ENCODE measurements at places on chromosomes 2 and 18.

DNA sequence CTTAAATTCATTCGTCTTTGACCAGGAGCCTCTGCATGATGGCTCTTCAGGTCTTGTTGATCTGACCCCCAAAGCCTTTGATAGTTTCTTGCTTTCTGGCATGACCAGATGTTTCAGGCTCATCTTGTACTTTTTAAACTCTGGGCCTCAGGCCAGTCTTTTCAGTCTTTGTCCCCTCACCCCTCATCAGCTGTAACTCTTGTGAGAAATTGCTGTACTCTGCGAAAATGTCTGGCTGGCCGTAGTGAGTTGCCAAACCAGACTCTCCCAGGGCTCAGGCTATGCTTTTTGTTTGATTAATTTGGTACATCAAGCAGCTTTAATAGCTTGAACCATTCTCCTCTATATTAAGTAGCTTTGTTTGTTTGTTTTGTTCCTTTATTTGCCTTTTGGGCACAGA lies 75.9 kb downstream of the BABAM2 start:
- DNase-seq, result no peak

- DNase-seq, result no peak
Measured at GRCh38 chr2:141162314-141162713, 968.5 kb downstream of the LRP1B start.

DNA sequence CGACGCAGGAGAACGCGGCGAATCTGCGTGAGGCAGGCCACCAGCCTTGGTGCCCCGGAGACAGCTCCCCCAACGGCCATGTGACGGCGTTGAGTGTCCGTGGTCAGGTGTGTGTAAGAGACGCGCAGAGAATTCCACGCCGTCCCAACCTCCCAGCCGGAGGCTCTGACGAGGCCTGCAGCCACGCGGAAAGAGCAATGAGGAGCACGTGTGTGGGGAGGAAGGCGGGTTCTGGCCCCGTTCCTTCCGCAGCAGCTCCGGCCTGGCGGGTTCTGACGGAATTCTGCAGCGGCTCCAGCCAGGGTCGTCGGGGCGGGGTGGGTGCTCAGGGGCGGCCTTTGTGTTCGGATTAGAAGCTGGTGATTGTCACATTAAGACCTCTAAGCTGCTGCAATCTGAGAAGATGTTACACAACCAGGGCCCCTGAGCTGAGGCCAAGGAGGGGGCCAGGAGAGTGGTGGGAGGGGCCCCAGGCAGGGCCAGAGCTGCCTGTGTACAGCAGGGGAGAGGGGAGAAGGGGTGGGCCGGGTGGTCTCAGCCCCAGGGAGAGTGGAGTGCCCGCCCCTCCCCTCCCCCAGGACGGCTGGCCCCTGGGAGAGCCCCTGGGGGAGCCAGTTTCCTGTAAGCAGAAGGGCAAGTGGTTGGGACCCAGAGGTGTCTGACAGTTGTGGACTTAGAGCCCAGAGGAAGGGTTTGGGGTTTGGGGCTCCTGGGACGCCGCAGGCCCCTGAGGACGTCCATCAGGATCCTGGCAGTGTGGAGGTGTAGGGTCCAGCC lies 5.1 kb upstream of the GAL3ST2 start:
- DNase-seq, result peak; percentile 36

GRCh38 chr2:196012314-196012713 lies 56.3 kb downstream of the DNAH7 start:
- DNase-seq, result no peak

GRCh38 chr2:125959047-125959446 lies 696.9 kb upstream of the GYPC start:
- no peak for DNase-seq

DNA sequence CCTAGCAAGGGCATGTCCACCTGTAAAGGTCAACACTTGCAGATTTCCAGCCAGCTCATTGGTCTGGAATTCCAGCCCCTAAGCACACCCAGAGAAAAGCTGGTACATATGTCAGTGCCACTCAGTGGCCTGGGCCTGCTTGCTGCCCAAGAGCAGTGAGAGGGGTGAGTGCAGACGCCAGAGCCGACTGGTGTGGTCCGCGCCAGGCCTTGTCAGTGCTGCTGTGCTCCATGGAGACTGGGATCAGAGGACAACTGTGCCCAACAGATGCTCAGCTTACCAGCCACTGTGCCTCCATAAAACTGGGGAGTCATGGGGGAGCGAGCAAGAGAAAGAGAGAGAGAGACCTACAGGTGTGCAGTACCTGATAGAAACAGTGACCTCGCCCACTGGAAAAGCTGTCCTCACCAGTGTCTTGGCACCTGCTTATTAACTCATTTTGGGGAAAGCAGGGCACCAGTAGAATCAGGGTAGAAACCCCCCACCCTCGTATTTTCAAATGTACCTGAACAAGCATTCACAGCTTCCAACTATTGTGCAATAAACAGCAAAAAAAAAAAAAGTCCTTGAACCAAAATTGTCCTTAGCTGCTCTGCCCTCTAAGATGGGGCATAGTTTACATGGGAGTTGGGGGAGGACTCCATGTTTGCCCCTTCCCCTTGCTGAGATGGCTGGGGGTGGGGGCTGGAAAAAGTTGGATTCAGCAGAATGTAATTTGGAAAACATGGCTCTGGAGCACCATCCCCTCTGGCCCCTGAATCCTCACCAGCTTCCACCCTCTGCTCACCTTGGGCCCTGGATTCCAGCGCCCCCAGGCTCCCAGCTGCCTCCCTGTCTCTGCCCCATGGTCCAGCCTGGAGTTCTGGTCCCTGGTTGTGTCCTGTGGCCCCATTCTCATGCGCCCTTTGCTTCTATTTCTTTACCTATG lies 1.4 kb upstream of the SP140L start:
- DNase-seq, result no peak

GRCh38 chr2:67534745-67535144 lies 137.6 kb downstream of the ETAA1 start:
- DNase-seq, result no peak

DNA sequence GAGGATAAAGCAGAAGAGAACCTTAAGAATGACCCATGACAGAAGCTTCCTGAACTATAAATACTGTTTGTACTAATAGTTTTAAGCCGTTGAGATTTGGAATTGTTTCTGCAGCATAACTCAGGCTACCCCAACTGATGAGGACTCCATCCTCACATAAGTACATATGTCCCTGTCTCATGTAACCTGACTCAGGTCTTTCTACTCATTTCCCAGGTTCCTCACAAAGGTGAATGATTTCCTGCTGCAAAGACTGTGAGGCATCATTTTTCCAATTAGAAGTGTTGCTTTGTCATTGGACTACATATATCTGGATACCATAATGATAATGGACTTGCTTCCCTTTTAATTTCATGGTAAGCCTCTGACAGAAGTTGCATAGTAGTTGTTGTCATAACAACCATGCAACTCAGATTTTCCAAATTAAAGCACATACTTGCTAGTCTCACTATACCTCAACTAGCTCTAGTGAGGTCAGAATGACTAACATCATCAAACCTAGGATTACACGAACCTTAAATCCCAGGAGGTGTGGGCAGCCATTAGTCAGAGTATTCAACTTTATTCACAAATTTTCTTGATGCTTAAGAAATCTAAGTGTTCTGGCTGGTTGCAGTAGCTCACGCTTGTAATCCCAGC lies 38.0 kb upstream of the NEDD4L start:
- DNase-seq, result no peak

DNA sequence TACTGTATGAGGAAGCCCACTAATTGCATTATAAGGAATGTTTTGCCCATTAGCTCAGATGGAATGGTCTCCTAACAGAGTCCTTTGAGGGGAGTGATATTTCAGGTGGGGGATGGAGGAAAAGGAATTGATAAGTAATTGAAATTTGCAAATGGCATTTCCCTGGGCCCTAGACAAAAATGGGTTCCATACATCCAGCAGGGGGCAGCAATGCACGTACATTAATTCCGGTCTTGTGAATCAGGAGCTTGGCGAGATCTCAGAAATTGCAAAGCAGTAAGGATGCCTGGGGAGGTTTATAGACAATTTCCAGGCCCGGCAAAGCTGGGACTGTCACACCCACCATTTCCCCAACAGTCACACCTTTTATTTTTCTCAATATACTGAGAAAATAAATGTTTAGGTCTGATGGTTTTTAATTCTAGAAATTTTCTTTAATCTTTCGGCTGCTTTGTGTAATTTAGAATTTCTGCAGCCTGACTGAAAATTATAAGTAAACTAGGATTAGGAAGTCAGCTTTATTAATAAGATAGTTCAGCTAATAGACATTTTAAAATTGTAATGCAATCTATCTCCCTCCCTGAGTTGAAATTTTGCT lies 122.8 kb downstream of the LYPD1 start:
- peak; percentile 58 for DNase-seq

DNA sequence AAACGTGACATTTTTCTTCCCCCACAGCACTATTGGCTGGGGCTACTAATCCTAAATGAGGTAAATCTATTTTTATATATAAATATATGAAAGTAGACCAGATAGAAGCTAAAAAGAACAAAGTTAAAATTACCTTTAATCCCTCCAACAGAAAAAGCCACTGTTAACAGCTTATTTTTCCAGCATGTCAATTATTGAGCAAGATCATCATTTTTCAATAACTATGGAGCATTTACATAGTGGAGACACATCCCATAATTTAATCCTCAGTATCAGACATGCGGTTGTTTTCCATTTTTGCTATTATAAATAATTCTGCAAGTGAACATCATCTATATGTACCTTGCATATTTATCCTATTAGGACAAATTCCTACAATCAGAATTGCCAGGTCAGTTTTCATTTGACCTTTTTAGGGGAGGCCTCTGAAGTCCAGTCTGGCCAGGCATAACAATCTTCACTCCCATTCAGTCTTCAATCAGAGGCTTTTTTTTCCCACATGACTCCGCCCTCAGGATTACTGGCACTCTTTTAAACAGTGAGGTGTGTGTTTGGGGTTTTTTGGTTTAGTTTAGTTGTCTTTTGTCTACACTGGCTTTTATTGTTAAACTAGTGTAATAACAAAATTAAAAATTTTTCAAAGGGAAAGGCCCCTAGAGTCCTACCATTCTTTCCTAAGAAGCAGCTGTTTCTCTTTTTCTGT lies 29.2 kb downstream of the SMARCAL1 start:
- DNase-seq, result no peak

- DNase-seq, result peak; percentile 84
Measured at GRCh38 chr2:101516823-101517690, 42.1 kb upstream of the RFX8 start.

GRCh38 chr2:67841711-67842110 lies 221.1 kb downstream of the C1D start:
- no peak for DNase-seq

DNA sequence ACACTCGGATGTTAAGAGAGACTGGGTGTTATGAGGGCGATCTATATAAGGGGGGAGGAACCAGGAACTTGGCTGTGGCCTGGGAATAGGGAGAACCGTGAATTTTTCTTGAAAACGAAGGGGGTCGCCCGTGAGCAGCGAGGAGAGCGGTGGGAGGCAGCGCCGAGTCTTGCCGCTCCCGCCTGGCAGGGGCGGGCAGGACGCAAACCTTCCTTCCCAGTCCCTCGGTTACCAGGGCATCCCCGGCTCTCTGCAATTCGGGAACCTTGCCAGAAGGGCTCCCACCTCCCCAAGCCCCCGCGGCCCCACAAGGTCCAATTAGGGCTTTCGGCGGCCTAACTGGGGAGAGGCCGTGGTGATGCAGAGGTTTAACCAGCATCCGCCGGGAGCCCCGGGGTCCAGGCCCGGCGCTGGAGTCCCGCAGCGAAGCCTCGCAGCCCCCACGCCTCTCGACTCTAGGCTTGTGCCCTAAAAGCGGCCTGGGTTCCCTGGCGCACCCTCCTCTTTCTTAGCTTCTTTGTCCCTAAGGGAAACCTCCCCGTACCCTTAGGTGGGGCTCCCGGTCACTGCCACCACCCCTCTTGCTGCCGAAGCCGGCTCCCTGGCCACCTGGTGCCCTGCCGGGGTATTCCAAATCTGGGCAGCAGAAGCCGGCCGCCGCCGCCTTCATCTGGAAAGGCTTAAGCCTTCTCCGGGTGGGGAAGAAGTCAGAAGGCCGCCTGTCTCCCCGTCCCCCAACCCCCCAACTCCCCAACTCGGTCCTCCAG lies 680 bp upstream of the FHOD3 start:
- no peak for DNase-seq

DNA sequence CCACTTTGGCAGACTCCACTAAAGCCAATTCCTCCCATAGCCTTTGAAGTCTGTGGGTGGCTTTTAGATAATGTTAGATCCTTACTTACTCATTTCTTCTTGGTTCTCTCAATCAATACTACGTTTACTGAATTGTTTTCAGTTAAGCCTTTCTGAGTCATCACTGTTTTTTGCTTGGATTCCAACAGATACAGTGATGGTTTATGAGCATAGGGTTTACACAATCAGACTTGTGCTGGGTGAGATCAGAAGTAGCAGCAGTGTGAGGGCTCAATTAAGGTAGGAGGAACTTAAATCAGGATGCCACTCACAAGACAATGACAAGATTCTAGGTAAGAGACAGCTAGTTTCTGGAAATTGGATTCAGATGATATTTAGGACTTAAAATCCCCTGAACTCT lies 297.7 kb upstream of the DOK6 start:
- DNase-seq, result no peak

GRCh38 chr2:218821605-218822211 lies 9.9 kb downstream of the PRKAG3 start:
- no peak for DNase-seq

- no peak for DNase-seq
Measured at GRCh38 chr2:173086518-173087213, 11.0 kb downstream of the MAP3K20 start.

GRCh38 chr2:239594019-239594771 lies 193.4 kb upstream of the HDAC4 start:
- DNase-seq, result no peak

GRCh38 chr2:24304098-24304497 lies 56.2 kb downstream of the ITSN2 start:
- DNase-seq, result no peak

DNA sequence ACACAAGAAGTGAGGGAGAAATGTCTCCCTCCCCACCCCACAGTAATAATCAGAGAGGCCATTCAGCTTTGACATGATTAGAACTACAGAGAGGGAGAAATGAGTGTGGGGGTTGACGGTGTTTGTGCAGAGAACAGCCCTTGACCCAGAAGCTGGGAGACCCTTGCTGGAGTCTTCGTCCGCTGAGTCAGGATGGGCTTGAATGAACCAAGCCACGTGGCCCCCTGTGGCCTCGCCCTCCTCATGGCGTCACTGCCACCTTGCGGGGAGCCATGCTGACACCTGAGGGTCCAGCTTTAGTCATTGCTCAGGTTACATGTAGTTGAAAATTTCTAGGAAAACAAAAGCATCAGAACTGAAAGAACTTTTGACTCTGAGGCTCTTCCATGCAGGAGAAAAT lies 101.2 kb downstream of the DGKD start:
- no peak for DNase-seq

DNA sequence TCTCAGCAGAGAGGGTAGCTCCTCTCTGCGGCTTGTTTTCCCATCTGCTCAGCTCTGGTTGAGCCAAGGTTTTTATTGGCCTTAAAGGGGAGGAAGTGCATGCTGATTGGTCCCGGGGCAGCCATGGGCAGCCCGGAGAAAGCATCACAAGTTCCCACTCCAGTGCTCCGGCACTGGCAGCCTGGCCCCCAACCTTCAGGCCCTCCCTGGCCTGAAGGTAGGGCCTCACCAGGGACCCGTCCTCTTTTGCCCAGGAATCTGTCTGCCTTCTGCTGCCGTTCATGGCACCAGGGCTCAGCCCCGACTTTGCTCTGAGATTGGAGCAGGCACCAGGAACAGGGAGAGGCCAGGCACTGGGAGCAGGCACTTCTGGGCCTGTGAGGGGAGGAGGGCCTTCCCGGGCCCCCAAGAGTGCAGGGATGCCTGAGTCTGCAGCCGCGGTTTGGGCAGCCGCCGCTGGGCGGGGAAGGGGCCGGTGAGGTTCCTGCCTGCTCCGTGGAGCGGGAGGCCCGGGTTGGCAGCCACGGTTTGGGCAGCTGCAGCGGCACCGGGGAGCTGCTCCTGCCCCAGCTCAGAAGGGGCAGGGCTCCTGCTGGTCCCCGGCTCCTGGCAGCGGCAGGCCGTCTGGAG lies 17.5 kb upstream of the ILKAP start:
- no peak for DNase-seq

GRCh38 chr2:45724335-45724734 lies 72.9 kb downstream of the PRKCE start:
- DNase-seq, result no peak
